ENCODE measurements at places on chromosomes 11 and 22.
A peak's percentile ranks its signal among the peaks of the same experiment; 100 is the strongest.

DNA sequence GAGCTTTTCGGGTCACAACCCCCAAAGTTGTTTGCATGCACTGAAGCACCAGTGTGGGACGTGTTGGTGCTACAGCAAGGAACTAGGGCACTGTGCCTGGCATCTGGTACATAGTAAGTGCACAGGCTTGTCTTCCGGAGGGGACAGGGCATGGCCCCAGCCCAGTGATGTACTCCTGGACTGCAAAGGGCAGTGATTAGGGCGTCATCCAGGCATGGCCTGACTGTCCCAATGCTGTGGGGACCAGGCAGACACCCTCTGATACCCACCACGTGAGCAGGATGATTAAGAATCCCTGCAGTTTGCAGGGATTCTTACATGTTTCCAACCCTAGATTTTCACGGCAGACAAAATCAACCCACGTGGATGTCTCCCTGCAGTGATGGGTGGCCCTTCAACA lies 50.0 kb upstream of the RFPL3 start:
- no peak for DNase-seq

GRCh38 chr22:26610072-26610958 lies 7.5 kb downstream of the CRYBB1 start:
- no peak for DNase-seq

GRCh38 chr11:71324788-71325417 lies 72.5 kb upstream of the SHANK2 start:
- DNase-seq = no peak

DNA sequence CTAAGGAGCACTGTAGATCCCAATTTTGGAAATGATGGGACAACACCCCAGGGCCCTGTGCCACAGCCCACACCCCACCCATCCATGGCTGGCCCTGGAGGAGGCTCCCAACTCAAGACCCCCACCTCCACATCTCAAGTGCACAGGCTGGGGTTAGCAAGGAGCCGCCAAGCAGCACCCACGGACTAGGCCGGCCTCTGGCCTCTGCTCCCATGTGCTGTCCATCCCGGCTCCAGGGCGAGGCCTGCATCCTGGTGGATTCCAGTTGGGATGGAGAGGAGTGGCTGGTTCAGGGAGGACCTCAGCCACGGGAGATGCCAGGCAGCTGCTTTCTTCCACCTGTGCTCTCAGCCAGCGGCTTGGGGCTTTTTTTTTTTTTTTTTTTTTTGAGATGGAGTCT lies 43.4 kb upstream of the COMT start:
- DNase-seq = no peak

DNA sequence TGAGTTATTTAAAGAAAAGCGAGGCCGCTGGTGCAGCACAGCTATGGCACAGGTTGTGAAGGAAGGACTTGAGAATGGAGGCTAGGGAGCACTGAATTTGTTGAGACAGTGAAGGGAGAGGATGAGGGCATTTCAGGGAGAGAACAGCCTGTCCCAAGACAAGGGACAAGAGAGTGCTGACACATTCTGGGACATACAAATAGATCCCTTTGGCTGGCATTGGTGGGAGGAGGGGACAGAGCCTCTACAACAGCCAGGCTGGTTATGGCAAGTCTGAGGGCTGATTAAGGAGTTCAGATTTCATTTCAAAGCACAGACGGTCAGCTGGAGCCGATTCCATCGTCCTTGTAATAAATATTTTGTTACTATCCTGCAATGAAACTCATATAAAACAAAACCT lies 1.7 kb upstream of the SLC29A2 start:
- no peak for DNase-seq

DNA sequence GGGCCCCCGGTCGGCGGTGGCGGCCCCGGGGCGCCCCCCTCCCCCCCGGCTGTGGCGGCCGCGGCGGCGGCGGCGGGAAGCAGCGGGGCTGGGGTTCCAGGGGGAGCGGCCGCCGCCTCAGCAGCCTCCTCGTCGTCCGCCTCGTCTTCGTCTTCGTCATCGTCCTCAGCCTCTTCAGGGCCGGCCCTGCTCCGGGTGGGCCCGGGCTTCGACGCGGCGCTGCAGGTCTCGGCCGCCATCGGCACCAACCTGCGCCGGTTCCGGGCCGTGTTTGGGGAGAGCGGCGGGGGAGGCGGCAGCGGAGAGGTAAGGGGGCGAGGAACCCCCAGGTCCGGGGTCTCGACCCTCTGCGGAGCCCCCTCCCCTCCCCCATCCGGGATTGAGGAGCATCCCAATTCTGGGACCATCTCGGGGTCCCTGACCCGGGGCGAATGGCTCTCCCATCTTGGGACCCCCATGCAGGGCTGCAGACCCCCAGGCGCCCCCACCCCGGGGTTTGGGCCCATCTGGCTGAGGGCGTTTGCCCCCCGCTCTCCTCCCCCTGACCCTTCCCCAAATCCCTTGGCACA lies 431 bp downstream of the KMT2A start:
- DNase-seq = no peak

DNA sequence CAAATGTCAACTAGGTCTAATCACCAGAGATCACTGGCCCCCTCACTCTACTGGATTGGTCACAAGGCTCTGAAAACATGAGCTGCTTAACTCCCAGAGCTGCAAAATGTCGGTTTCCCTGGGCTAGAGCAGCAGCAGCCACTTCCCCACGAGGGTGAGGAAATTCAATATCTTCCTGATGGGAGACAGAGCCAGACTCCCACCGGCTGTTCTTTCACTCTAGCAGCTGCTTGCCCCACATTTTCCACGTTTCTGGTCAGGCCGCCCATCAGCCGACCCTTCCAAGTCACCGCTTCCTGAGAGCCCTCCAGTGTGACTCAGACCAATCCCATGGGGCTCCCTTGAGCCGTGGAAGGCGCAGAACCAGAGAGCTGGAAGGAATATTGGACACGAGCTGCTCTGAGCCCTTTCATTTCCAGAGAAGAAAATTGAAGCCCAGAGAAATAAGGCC lies 227.0 kb downstream of the ADAMTS15 start:
- no peak for DNase-seq

DNA sequence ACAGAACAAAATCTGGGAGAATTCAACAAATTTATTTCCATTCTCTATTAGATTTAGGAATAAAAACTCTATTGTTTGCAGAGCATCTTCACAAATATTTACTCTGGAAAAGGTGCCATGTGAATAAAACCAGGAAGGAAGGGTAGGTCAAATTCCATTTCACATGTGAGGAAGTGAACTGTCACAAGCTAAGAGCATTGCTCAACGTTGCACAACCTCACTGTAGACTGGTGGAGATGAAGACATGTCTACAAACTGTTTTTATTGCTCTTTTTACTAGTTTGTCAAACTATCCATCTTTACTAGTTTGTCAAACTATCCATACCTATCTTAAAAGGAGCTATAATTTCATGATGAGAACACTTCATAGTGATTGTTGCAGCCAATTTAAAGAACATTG lies 236.4 kb downstream of the CNTN5 start:
- no peak for DNase-seq

DNA sequence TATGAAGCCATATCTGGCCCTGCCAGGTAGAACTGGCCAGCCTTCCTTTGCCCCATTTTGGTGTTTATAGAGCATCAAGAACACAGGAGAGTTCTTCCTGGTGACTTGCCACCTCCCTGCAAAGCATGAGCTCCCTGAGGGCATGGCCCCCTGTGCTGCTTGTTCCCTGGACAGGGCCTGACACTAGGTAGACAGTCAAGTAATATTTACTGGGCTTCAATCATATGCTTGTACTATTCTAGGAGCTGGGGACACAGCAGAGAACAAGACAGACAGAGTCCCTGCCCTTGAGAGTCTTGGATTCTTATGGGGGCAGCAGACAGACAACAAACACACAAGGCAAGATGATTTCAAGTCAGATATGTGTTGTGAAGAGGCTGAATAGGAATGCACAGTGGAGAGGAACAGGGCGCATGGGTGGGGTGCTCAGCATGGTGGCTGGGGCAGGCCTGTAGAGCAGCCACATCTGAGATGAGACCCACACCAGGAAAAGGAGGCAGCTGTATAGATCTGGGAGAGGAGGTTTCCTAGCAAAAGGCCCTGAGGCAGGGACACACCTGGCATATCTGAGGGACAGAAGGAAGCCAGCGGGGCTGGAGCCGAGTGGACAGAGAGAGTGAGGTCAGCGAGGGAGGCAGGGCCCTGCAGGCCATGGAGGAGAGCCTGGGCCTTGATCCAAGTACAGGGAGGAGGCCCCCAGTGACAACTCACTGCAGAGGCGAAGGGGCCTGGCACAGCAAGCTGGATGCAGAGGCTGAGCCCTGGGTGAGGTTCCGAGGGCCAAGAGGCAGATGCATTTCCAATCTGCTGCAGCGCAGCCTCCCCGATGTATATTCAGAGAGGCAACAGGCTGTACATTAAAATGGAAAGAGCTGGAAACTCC lies 10.2 kb upstream of the CBX6 start:
- no peak for DNase-seq

- DNase-seq = no peak
Measured at GRCh38 chr22:21621025-21621424, 8.8 kb downstream of the YDJC start.

- no peak for DNase-seq
Measured at GRCh38 chr11:13094930-13095687, 86.0 kb downstream of the RASSF10 start.

DNA sequence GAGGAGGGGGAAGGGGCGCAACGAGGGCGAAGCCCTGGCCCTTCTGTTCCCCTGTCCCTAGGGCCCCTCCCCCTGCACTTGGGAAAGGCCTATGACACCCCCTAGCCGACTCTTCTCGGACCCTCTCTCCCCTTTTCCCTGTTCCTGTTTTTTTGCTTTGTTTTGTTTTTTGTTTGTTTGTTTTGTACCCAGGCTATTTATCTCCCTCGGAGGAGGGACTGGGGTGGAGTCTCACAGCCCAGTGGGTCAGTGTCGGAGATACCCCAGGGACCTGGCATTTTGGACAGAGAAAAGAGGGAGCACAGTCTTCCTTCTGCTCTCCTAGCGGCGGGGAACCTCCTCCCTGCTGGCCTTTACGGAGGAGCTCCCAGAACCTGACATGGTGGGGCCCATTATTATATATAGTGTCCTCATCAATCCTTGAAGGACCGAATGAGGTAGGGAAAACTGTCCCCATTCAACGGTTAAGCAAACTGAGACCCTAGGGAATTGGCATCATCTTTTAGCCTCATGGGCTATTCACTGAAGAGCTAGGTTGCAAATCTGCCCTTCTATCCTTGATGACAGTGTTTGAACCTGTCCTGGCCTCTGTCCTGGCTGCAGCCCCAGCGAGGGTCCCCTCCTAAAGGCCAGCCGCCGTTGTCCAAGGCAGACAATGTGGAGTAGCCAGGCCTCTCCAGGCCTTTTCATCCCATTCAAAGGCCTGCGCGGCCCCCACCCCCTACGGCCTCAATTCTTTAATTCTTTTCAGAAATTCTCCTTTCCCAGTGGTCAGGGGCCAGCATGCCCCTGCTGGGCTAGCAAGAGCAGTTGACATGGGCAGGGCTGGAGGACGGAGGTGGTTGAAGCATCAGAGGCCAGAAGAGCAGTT lies 911 bp downstream of the EMID1 start:
- DNase-seq = no peak

DNA sequence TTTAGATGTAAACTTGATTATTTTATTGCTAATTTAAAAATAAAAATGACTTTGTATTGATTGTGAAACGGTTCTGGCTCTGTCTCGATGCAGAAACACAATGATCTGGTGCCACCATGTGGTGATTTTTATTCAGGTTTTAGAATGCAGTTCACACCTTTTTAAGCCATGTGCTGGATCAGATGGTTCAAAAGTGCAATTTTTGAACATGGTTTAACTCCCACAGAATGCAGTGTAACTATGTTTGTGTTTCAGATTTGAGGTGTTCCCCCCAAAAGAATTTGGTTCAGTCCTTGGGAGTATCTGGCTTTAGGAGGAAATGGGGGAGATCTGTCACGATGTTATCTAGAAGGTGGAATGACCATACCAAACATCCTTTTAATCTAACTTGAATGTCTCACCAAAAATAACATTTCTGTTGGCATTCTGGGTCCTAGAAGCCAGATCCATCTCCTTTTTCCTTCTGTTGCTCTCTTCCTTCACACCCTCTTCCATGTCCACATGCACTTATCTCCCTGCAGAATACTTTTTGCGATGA lies 7.9 kb downstream of the MRPL16 start:
- peak; percentile 21 for DNase-seq

- no peak for DNase-seq
Measured at GRCh38 chr11:64867748-64868462, 10.5 kb downstream of the EHD1 start.

DNA sequence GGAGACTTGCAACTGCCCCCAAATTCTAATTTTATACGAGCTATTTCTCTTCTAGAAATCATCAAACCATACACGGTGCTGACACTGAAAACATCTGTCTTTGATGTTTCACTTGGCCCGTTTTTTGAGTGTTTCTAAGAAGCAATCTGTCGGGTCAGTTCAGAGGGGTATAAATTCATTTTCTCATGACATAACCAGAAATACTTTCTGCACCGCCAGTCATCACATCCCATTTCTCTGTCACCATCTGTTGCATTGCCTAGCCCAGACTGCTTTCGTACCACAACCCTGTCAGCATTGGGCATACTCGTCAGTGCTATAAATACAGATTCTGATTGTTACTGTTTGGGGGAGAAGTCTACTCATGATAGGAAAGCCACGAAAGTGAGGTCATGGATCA lies 63.1 kb upstream of the CCDC90B start:
- no peak for DNase-seq
